WTC11 (cell line): ENCODE measurements at places on chromosomes 2 and 18.

GRCh38 chr2:51795248-51795888 is 763.4 kb upstream of the NRXN1 start:
- peak; percentile 78 for DNase-seq

GRCh38 chr2:54228945-54229344 is 27.1 kb downstream of the TSPYL6 start:
- no peak for DNase-seq

DNA sequence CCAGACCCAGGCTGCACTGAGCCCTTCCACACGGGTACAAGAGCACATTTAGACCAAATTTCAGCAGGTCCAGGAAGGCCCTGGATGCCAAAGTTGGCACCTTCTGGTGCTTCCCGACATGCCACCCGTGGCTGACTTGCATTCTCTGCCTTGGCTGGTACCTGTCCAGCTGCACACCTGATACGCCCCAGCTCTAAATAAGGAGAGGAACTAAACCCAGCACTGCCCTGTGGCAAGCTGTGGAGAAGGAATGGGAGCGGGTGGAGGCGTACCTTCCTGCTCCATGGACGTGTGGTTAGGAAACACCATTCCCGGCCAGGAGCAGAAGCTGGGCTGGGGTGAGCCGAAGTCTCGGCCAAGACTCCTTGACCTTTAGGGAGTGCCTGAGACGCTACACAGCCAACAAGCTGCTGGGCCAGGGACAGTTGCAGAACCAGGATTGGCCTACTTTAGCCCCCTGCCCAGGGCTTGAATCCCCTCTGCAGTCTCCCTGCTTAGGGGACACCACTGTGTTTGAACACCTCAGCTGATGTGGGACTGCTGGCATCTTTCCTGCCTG is 86.5 kb upstream of the TAF1B start:
- no peak for DNase-seq

GRCh38 chr2:1812926-1813325 is 68.6 kb upstream of the PXDN start:
- peak; percentile 36 for DNase-seq

GRCh38 chr2:204877691-204878090 is 332.4 kb downstream of the PARD3B start:
- DNase-seq: no peak

- no peak for DNase-seq
Measured at GRCh38 chr2:140580532-140581151, 1550.2 kb downstream of the LRP1B start.

GRCh38 chr2:240183875-240184590 is 43.6 kb upstream of the OTOS start:
- no peak for DNase-seq

GRCh38 chr18:24270937-24271380 is 126.7 kb downstream of the OSBPL1A start:
- DNase-seq: no peak

DNA sequence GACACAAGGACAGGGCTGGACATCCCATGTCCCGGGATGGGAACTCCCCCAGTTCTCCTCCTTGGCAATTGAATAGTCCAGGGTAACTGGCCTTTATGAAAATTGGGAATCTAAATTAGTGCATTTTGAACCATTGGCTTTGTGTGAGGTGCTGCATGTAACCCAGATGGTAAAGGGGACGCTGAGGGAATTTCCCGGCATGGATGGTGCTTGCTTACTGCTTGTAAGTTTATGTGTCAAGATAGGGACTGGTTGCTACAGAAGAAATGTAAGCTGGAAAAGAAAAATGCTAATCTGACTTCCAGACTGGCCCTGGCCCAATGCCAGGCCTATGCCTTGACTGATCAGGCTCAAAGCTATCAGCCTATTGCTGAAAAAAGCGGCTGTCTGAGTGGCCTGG is 1096.7 kb upstream of the DDX18 start:
- DNase-seq: no peak

GRCh38 chr2:122627388-122627787 is 871.9 kb downstream of the TSN start:
- DNase-seq: no peak

GRCh38 chr2:188610827-188611226 is 319.2 kb downstream of the GULP1 start:
- no peak for DNase-seq

GRCh38 chr2:120606931-120607330 is 128.7 kb upstream of the GLI2 start:
- no peak for DNase-seq

- DNase-seq: no peak
Measured at GRCh38 chr2:222450021-222450420, 25.7 kb downstream of the SGPP2 start.

DNA sequence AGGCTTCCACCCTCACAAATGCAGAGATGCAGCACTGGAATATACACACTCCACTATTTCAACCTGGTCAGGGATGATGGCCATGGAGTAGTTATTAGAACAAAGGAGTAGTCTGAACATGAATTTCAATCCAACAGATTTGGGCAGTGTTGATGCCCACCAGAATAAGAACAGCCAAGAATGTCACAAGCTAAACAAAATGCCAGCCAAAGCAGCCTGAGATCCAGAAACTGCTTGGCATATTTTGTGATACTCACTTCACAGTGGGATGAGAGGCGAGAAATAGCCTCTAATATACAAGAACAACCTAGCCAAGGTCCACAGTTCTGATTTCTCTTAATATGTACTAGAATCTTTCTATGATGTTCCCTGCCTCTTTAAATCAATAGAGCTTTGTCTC is 58.6 kb upstream of the KLF7 start:
- DNase-seq: no peak

DNA sequence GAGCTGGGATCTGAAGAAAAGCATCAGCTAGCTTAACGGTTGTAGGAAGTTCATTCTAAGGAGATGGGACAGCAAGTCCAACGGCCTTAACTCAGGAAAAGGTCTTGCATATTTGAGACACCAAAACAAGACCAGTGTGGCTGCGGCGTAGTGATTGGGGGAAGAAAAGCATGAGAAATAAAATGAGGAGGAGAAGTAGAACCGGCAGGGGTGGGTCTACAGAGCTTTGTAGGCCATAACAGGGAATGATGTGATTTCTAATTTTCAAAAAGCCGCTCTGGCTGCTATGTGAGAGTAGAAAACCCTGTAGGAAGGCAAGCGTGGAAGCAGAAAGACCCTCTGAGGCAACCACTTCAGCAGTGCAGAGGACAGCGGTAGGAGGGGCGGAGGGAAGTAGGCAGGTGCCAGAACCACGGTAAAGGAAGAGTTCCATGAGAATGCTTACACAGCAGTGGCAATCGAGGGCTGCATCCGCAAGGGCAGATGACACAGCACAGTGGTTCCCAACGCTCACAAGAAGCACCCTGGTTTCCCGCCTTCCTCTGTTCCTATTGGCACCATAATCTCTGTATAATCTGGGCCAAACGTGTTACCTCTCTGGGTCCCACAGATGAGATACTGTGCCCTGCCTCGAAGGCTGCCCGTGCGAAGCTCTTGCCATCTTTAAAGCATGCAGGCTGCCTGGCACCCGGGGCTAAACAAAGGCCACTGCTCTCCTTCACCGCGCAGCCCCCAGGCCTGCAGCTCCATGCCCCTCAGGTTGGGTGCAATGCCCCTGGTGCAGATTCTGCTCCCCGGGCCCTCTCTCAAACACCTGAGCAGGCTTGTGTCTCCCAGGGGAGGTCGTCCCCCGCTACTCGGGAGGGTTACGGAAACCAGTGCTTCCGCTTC is 795 bp downstream of the ANKRD39 start:
- DNase-seq: no peak
